ENCODE measurements at places on chromosomes 7 and 10.

DNA sequence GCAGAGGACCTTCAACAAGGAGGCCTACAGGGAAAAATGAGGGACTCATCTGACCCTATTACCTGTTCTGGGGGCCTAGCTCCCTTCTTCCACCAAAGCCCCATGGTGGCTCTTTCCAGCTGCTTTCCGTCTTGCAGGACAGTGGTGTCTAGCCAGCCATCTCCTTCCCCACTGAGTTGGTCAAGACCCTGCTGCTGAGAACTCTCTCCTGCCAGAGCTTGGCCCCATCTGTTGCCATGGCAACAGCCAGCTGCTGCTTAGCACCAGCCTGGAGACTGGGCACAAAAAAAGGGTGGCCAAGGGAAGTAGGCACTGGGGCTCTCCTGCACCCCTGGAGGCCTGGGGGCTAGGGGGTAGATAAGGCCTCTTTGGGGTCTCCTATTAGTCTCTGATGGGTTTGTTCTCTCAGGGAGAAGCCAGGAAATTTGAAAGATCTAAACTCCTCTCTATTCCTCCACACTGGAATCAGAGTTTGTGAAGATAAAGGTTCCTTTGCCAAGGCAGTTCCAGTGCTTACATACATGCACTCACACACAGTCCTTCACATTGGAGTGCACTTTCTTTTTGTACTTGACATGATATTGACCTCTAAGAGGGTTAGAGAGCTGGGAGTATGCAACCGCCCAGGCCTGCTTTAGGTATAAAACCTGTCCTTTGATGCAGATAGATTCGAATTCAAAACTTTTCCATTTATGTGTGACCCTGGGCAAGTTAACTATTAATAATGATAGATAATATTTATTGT, 15.8 kb downstream of the TSPAN33 start:
- DNase-seq = no peak
- no peaks in the 10 kb centered on the region for H3K27me3 ChIP-seq
- H3K36me3 ChIP-seq = no peaks in the 10 kb centered on the region

GRCh38 chr7:149877890-149878522, 4.2 kb downstream of the ATP6V0E2 start:
- peak overlapping the region; percentile 51 for H3K27ac ChIP-seq
- peaks cover 20% of the 10 kb centered on the region for H3K36me3 ChIP-seq
- H3K27me3 ChIP-seq = no peaks in the 10 kb centered on the region
- no peak for DNase-seq

- H3K27me3 ChIP-seq = no peaks in the 10 kb centered on the region
- H3K4me1 ChIP-seq = peaks cover 58% of the 10 kb centered on the region
- DNase-seq = no peak
- no peak overlapping the region for H3K4me3 ChIP-seq
- peaks cover 49% of the 10 kb centered on the region for H3K36me3 ChIP-seq
Observed at GRCh38 chr7:92680442-92680841, 90.3 kb upstream of the FAM133B start.

GRCh38 chr10:74255214-74255613, 104.2 kb downstream of the ADK start:
- H3K27me3 ChIP-seq = no peaks in the 10 kb centered on the region
- H3K4me3 ChIP-seq = no peak overlapping the region
- peaks cover 4% of the 10 kb centered on the region for H3K4me1 ChIP-seq
- no peak for DNase-seq

DNA sequence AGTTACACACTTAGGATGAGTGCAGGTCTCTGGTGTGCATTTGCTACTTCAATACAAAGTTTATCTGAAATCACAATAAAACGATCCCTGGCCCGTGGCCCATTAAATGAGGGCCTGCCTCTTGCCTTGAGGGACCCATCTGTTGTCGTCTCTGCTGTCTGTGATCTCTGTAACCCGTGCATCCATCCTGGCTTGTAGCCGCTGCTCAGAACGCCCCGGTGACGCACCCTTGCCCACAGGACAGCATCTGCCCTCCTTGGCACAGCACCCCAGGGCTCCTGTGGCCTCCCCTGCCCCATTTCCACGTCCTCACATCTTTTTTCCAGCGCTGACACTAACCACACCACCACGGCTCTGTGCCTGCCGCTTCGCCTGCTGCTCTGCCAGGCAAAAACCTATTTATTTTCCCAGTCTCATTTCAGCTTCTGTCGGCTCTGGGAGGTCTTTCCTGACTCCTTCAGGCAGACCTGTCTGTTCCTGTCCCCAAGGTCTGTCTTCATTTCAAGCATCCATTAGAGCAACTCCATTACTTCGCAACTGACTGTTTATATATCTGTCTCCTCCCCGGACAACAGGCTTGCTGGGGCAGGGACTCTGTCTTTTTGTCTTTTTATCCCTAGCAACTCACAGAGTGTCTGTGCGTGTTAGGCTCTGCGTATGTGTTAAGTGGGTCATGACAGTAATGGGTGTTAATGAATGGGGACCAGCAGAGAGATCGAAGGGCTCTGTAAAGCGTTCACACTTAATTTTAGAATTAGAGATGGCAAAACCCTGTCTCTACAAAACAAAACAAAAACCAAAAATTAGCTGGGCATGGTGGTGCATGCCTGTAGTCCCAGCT, 16.4 kb downstream of the CARD11 start:
- H3K27me3 ChIP-seq = no peaks in the 10 kb centered on the region
- H3K4me1 ChIP-seq = peaks cover 42% of the 10 kb centered on the region
- no peak overlapping the region for H3K4me3 ChIP-seq

DNA sequence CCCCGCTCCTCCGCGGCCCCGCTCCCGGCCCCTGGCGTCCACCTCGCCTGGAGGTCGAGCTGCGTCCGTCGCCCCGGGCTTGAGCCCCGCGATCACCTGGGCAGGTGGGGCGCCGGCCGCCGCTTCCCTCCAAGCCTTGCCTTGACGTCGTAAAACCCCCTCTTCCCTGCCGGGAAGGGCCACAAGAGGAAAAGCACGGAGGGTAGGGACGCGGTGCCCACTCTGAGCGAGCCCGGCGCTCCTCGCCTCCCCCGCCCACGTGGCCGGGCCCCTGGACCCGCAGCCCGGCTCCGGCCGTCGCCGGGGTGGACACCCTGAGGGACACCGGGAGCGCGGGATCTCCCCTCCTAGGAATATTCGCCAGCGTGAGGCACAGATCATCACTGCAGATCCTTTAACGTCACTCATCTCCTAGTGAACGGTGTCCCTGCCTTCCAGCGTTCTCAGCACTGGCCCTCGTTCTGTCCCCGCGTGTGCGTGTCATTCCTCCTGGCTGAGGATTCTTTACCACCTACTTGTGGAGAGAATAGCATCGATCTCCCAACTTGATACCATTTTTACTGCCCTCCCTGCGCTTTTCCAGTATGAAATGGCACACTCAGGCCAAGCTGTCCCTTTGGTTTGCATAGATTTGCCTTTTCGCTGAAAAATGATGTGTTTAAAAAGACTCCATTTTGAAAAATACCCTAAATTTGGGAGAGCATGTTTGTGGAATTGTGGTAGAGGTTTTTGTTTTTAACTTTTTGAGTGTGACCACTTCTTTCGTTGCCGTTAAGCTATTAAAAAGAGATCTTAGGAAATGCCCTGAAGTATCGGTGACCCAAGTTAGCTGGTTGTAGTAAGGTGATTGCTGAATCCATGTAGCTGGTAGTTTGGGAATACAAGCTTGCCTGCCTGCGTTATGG, 649 bp downstream of the ACTR3B start:
- H3K27me3 ChIP-seq = no peaks in the 10 kb centered on the region
- DNase-seq = peak; percentile 26
- peak overlapping the region; percentile 88 for H3K4me3 ChIP-seq
- H3K27ac ChIP-seq = peak overlapping the region; percentile 85
- H3K4me1 ChIP-seq = peaks cover 23% of the 10 kb centered on the region

DNA sequence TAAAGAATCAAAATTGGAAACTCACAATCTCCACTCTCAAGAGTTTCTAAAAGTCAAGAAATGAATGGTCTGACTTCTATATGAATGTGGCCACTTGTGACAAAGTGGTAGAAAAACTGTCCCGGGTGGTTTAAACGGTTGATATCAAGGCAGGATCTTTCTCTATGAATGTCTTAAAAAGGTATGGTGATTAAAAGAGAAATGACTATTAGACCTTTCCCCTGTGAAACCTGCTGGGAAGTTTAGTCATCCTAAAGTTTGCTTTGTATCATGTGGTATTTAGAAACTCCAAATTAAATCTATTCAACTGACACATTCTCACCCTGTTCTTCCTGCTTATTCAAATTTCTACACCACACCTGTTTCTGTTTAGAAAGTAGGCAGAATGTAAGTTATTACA, 492.5 kb downstream of the XPNPEP1 start:
- H3K27me3 ChIP-seq = no peaks in the 10 kb centered on the region
- no peak for DNase-seq
- H3K27ac ChIP-seq = no peak overlapping the region
- H3K4me3 ChIP-seq = no peak overlapping the region

- H3K36me3 ChIP-seq = no peaks in the 10 kb centered on the region
- no peak overlapping the region for H3K27ac ChIP-seq
- no peak overlapping the region for H3K4me3 ChIP-seq
Observed at GRCh38 chr10:29083096-29083495, 205.8 kb upstream of the LYZL1 start.

DNA sequence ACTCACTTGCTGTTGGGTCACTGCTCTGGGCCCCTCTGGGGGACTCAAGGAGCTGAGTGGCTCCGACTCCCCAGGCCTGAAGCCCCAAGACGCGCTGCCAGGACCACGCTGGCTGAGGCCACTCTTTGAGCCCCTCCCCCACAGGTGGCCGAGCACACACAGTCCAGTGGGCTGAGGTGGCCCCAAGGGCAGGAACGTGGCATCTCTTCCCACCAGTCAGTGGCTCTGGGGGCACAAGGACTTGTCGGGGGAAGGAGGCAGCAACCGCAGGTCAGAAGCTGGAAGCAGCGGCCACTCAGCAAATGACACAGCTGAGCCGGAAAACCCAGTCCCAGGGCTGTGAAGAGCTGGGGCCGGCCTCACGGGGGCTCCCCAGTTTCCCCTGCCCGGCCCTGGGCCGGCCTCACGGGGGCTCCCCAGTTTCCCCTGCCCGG, 24.1 kb downstream of the GRIFIN start:
- peak; percentile 29 for DNase-seq
- no peak overlapping the region for H3K27ac ChIP-seq

- H3K36me3 ChIP-seq = no peaks in the 10 kb centered on the region
- DNase-seq = no peak
- no peak overlapping the region for H3K27ac ChIP-seq
- no peaks in the 10 kb centered on the region for H3K4me1 ChIP-seq
- no peaks in the 10 kb centered on the region for H3K27me3 ChIP-seq
Observed at GRCh38 chr7:150860291-150860977, 8.1 kb downstream of the AOC1 start.

DNA sequence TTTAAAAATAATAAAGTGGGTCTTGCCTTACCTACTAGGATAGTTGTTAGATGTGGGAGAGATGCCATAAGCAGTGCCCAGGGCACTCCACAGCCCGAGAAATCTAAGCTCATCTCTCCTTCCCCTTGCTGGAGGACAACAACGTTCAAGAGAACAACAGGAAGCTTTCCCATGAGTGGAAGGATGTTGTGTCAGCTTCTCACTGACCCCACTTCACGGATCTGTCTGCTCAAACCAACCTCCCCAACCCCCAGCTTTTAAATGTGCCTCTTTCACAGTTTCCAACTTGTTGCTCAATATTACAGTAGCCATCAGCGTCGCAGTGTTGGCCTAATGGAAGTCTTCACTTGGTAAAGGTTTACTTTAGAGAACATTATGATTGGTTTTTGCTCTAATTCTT, 72.1 kb downstream of the PTPRE start:
- no peaks in the 10 kb centered on the region for H3K36me3 ChIP-seq
- H3K27ac ChIP-seq = no peak overlapping the region
- DNase-seq = no peak
- no peak overlapping the region for H3K4me3 ChIP-seq

DNA sequence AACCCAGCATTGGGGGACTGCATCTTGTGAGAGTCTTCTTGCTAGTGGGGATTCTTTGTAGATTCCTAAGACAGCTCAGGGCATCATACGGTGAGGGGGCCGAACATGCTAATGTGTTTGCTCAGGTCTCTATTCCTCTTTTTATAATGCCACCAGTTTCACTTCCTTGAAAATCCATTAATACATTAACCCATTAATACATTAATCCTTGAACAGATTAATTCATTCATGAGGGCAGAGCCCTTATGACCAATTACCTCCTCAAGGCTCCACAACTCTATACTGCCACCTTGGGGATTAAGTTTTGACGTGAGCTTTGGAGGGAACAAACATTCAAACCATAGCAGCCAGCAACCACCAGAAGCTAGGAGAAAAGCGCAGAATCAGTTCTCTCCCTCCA, 67.2 kb upstream of the POT1 start:
- no peak for DNase-seq
- H3K36me3 ChIP-seq = no peaks in the 10 kb centered on the region
- no peaks in the 10 kb centered on the region for H3K4me1 ChIP-seq
- H3K27me3 ChIP-seq = no peaks in the 10 kb centered on the region
- H3K4me3 ChIP-seq = no peak overlapping the region
- H3K27ac ChIP-seq = no peak overlapping the region

DNA sequence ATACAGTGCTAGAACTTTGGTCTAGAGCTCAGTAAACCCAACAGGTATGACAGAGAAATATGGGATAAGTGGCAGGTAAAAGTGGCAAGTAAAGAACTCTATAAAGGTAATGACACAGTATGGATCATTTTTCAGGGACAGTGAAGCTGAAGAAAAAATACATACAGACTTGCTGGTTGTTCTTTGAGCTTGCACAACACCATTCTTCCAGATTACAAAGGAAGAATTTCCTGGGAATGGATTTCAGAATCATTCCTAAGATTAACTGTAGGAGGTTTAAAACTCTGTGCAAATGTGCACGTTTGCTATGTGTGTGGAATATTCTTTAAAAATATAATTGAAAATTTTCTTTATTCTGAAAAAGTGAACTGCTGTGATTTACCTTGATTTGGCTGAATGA, 36.0 kb downstream of the PHF14 start:
- H3K4me1 ChIP-seq = peaks cover 22% of the 10 kb centered on the region
- H3K27ac ChIP-seq = no peak overlapping the region
- no peak overlapping the region for H3K4me3 ChIP-seq
- H3K27me3 ChIP-seq = no peaks in the 10 kb centered on the region
- H3K36me3 ChIP-seq = peaks cover 39% of the 10 kb centered on the region

- H3K27ac ChIP-seq = peak overlapping the region; percentile 91
- H3K36me3 ChIP-seq = peaks cover 4% of the 10 kb centered on the region
- peaks cover 36% of the 10 kb centered on the region for H3K4me1 ChIP-seq
- DNase-seq = no peak
Observed at GRCh38 chr10:102120991-102121738, 997 bp upstream of the LDB1 start.

DNA sequence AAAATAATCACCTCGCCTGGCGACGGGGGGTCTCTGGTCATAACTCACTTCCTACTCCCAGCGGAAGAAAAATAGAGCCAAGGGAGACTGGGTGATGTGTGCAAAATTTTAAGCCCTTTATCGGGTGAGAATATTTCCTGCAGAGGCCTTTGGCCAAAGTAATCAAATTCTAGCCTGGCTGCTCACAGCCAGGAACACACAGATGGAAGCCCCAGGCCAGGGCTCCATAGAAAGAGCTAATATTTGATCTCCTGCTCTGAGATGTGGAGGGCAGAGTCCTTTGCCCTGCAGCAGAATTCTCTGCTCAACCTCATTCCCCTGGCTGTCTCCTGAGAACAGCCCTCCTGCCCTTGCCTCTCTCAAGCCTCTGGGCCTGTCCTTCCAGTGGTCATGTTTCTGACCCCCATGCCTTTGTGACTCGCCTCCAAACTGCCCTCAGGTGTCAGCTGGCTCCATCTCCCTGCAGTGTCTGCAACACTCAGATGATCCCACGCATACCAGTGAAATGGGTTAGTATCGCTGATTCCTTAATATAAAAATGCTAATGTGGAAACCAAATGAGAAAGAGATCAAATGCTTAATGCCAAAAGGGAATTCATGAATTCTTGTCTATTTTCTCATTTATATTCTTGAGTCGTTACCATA, 34.5 kb downstream of the FRMD4A start:
- DNase-seq = no peak
- H3K27ac ChIP-seq = no peak overlapping the region
- no peaks in the 10 kb centered on the region for H3K4me1 ChIP-seq
- H3K4me3 ChIP-seq = no peak overlapping the region
- peaks cover 1% of the 10 kb centered on the region for H3K36me3 ChIP-seq
- peaks cover 9% of the 10 kb centered on the region for H3K27me3 ChIP-seq
